Non-pigmented ciliary epithelial cell (primary cell): ENCODE measurements at places on chromosomes 2 and 18.

DNA sequence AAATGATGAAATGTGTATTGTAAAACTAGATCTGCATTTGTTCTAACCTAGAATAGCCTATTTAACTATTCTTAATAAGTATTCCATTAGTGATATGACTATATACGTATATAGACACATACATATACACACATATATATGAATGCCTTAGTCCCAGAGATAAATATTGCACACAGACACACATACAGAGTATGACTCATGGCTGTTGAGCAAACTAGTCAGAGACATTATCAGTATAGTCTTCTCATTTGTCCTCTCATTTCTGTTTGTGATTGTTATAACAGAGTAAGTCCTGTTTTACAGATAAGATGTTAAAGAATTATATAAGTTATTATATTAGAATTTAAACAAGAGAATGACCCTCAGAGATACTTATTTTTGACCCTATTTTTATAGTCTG is 202.5 kb downstream of the CCDC102B start:
- DNase-seq: no peak

DNA sequence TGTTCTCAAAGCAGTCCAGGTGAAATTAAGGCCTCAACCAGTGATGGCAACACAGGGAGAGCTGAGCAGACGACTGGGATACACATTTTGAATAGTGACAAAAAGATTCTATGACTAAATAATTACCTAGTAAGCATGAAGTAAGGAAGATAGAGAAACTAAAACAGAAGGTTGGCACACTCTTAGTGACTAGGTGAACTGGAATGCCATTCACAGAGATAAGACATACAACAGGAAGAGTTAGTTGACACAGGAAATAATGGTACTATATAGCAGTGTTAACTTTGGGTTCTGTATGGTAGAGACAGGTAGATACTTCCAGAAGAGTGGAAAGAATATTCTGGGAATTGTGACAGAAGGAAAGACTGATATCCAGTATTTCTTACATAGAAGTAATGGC is 181.8 kb upstream of the NT5C1B start:
- DNase-seq: no peak

DNA sequence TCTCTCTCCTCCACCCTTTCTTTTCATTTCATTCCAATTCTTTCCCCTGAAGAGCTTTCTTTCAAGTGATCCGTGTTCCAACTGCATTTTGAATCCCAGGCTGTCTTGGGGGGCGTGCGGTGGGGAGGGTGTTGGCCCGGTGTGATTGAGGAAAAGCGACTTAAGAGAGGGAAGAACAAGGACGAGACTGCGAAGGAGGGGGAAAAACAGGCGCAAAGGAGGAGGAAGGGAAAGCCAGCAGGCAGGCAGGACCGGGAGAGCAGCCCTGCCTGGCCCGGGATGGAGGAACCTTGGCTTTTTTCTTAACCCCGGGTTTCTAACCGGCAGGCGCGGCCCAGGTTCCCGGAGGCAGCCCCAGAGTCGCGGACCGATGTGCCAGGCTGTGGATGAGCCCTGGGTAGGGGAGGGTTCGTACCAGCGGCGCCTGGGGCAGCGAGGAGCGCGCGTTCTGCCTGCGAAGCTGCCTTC is 1.3 kb downstream of the ADCYAP1 start:
- DNase-seq: no peak

- no peak for DNase-seq
These were observed 13.5 kb upstream of the ATP5MC3 start for GRCh38 chr2:175195012-175195411.

GRCh38 chr18:56112013-56112749 is 524.2 kb upstream of the TCF4 start:
- peak; percentile 11 for DNase-seq

GRCh38 chr2:226308323-226308680 is 491.3 kb downstream of the IRS1 start:
- no peak for DNase-seq

DNA sequence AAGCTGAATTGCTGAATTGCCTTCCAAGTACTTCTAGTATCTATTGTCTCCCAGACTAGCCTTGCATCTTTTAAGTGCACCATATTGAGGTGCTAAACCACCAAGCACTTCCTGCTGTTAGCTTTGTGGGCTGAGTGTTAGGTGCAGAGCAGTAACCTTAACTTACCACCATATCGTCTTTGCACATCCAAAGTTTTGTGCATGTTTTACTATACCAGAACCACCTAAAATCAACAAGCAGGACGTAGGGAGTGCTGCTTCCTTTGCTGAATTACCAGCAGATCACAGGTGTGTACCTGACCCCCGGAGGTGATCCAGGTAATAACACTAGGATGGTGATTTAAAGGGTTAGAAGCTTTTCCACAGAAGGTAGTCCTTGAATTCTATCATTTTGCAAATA is 359.9 kb upstream of the HNRNPA3 start:
- no peak for DNase-seq

- no peak for DNase-seq
These were observed 292.9 kb downstream of the STK39 start for GRCh38 chr2:167954495-167954894.

- no peak for DNase-seq
These were observed 201.6 kb upstream of the SKOR2 start for GRCh38 chr18:47453038-47453437.

GRCh38 chr18:9091066-9091476 is 11.4 kb upstream of the NDUFV2 start:
- no peak for DNase-seq

DNA sequence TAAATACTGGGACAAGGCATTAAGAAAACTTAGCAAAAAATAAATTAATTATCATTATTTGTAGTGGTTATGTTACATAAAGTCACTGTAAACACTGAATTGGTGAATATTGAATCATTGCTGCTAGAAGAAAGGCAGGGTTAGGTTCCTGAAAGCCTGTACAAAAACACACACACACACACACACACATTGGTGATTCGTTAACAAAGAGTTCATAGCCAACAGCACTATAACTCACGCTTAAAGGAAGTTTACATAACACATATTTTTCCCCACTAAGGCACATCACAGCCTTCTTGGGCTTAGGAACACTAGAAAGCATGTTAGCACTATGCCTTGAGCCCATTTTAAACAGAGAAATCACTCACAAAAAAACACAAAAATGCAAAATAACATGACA is 690.0 kb upstream of the PIK3C3 start:
- peak; percentile 8 for DNase-seq

DNA sequence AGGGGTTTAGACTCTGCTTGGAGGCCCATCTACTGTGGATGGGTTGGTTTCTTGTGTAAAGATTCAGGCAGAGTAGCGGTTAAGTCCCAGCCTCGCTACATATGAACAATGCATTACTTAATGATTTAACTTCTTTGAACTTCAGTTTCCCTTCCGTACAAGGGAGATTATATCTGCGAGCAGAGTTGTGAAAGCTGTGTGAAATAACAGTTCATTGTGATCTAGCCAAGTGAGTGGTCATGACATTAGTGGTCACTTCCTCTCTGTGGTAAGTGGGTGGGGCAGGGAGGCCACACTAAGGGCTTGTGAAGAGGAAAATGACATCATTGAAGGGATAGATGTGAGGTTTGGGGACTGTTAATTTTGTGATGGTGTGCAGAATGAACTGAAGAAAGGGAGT is 14.1 kb upstream of the MEX3C start:
- peak; percentile 74 for DNase-seq

- DNase-seq: no peak
These were observed 130.6 kb downstream of the THADA start for GRCh38 chr2:43465234-43465633.

DNA sequence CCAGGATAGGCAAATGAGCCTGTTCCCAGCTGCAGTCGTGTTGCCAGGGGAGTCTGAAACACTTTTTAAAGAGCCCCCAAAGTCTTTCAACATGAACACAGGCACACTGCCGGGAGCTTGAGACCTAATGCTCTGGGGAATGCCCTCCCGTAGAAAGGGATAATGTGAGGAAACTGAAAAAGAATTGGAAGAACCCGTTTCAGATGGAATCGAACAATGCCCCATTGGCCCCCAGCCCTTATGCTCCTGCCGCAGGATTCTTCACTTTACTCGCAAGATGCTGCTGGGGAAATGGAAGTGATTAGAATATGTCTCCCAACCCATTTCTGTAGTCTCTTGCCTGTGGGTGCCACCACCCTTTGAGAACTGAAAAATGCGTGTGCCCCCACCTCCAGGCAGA is 136.3 kb upstream of the GATA6 start:
- no peak for DNase-seq

GRCh38 chr18:68083776-68084175 is 567.3 kb upstream of the DSEL start:
- DNase-seq: no peak
